ENCODE measurements at places on chromosomes 7 and 10. TPM values are rescaled to one million over a fixed set of nuclear protein-coding genes. Genes with fewer than 3 reads are reported as not detected.

Gene CUBN
- total RNA-seq = 0.88 TPM

Gene NXPH1
- total RNA-seq = not detected

Gene COL13A1
- total RNA-seq = 1.8 TPM

Gene EPHB6
- 2.4 TPM for total RNA-seq

Gene NPFFR1
- not detected for total RNA-seq

Gene UPF2
- total RNA-seq = 15.0 TPM

Gene FOXL3
- not detected for total RNA-seq

Gene SLC16A9
- 1.2 TPM for total RNA-seq

Gene CDK14
- total RNA-seq = 39.1 TPM

Gene EPO
- not detected for total RNA-seq

Gene OR2A12
- total RNA-seq = not detected

Gene GIMAP1
- not detected for total RNA-seq

Gene C10orf62
- total RNA-seq = 0.36 TPM

Gene FGF8
- total RNA-seq = not detected

Gene DNAJC2
- total RNA-seq = 19.2 TPM
